ENCODE measurements at places on chromosomes 11 and 22. TPM values are rescaled to one million over a fixed set of nuclear protein-coding genes. Genes with fewer than 3 reads are reported as not detected.

- no peaks in the 10 kb centered on the region for H3K4me1 ChIP-seq
- H3K36me3 ChIP-seq: no peaks in the 10 kb centered on the region
- no peak overlapping the region for H3K4me3 ChIP-seq
Observed at GRCh38 chr11:8040261-8040920, 40.6 kb upstream of the TUB start.

GRCh38 chr11:95592471-95592870 lies 197.1 kb downstream of the FAM76B start:
- H3K27ac ChIP-seq: no peak overlapping the region
- no peaks in the 10 kb centered on the region for H3K4me1 ChIP-seq
- H3K27me3 ChIP-seq: no peaks in the 10 kb centered on the region

GRCh38 chr11:28878025-28878424 lies 769.8 kb downstream of the METTL15 start:
- H3K27me3 ChIP-seq: no peaks in the 10 kb centered on the region
- no peaks in the 10 kb centered on the region for H3K36me3 ChIP-seq
- no peak overlapping the region for H3K4me3 ChIP-seq
- H3K27ac ChIP-seq: no peak overlapping the region

Gene HMGXB4
- 23.7 TPM for total RNA-seq

Gene MAFF
- total RNA-seq: 6.4 TPM

GRCh38 chr11:74000307-74001133 lies 8.4 kb downstream of the UCP3 start:
- no peak for DNase-seq
- H3K36me3 ChIP-seq: no peaks in the 10 kb centered on the region
- H3K4me1 ChIP-seq: no peaks in the 10 kb centered on the region
- no peak overlapping the region for H3K4me3 ChIP-seq
- no peak overlapping the region for H3K27ac ChIP-seq

DNA sequence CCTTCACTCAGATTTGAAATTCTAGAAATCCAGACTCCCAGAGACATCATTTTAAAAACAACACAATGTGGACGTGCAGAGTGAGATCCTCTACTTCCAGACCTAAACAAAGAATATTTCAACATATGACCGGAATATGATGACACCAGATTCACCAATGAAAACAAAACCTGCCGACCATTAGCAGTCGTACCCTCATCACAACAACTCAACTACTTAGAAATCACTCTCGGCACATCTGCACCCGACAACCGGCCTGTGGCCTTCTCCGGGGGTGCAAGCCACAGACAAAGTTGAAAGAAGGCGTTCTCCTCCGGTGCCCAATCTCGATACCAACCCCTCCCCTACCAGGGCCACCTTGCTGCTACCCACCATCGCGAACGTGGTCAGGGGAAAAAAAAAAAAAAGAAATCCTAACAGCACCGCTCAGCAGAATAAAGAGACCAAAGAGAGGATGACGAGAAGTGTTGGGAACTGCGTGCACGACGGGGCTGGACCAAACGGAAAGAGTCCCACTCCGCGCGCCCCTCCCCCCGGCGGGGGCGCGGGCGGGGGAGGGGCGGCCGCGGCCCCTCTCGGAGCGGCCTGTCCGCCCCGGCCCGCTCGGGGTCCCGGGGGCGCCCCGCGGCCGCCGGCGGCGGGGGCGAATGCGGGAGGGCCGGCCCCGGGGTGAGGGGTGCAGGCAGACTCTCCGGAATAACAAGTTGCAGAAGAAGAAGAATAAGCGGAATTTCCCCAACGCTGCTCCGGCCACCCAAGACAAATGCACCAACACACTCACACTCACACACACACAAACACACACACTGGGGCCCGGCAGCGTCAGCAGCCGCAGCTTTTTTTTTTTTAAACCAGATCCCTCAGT lies 1.7 kb downstream of the PHF21A start:
- peak overlapping the region; percentile 72 for H3K27ac ChIP-seq
- DNase-seq: no peak
- H3K4me1 ChIP-seq: peaks cover 30% of the 10 kb centered on the region
- H3K36me3 ChIP-seq: peaks cover 3% of the 10 kb centered on the region
- H3K4me3 ChIP-seq: peak overlapping the region; percentile 82

- no peak overlapping the region for H3K27ac ChIP-seq
- H3K36me3 ChIP-seq: no peaks in the 10 kb centered on the region
- no peak for DNase-seq
- no peaks in the 10 kb centered on the region for H3K27me3 ChIP-seq
Observed at GRCh38 chr11:21552911-21553310, 640.0 kb upstream of the ANO5 start.

DNA sequence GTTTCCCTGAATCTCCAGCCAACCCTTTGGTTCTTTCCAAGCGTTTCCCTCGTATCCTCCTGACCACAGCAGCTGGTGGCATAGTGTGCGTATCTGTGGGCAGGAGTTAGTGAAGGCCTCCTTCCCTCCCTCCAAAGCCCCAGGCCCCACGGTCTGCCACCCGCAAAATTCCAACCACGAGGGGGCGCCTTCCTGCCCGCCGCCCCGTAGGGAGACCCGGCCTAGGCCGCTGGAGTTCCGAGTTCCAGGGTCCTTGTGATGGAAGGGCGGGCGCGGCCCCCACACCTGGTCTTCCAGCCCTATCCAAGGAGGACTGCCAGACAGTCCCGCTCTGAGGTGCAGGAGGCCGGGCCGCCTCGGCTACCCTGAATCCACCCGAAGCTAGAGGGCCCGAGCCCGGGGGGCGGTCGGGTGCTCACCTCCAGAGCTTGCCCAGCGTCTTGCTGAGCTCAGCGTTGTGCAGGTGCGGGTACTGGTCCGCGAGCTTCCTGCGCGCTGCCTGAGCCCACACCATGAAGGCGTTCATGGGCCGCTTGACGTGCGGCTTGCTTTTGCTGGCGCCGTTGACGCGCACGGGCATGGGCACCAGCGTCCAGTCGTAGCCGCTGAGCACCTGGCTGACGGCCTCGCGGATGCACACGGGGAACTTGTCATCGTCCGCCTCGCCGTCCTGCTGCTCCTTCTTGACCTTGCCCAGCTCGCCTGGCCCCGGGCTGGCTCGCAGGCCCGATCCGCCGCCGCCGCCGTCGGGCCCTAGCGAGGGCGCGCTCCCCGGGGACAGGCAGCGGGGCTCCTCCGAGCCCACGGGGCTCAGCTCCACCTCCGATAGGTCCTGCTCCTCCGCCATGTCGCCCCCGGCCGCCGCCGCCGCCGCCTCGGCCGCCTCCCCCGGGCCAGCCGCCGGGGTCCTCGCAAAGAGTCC lies 1.2 kb downstream of the SOX10 start:
- DNase-seq: no peak
- no peak overlapping the region for H3K4me3 ChIP-seq
- H3K27ac ChIP-seq: no peak overlapping the region
- no peaks in the 10 kb centered on the region for H3K4me1 ChIP-seq
- no peaks in the 10 kb centered on the region for H3K36me3 ChIP-seq
